Immature natural killer cell (primary cell): ENCODE measurements at places on chromosomes 7 and 10. TPM values are rescaled to one million over a fixed set of nuclear protein-coding genes. Genes with fewer than 3 reads are reported as not detected.

- no peak for DNase-seq
- H3K36me3 ChIP-seq = no peaks in the 10 kb centered on the region
- no peak overlapping the region for H3K27ac ChIP-seq
- peaks cover 2% of the 10 kb centered on the region for H3K27me3 ChIP-seq
- H3K4me1 ChIP-seq = no peaks in the 10 kb centered on the region
Observed at GRCh38 chr10:62978482-62978881, 154.6 kb upstream of the NRBF2 start.

DNA sequence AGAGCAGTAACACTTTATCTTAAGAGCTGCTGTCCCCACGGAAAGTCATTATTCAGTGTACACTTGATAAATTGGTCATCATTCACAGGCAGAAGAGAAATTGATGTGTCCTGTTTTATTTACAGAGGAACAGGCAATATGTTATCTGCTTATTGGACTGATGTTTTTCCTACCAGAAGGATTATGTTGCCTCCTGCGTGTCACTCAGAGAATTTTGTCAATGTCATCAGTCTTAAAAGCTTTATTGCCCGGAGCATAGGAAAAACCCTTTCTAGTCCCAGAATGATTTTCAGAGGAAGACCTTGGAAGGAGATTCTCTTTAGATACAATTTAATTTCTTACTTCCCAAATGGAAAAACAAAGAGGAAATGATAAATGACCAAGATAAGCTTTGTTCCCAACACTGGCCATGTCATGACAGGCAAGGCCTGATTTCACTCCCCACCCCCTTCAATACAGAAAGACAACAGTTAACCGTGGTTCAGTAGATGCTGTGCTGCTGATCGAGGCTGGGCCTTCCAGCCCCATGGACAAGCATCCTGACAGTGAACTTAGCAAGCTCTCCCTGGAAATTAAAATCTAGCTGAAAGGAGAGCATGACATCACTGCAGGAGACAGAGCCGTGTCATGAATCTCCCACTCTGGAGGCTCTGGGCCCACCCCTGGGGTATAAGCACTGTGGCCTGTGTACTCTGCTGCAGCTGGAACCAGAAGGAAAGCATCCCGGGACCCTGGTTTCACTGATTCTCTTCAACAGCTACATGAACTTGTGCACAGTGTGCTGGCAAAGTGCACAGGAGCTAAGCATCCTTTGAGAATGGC, 118.8 kb upstream of the LYZL2 start:
- no peak for DNase-seq
- H3K36me3 ChIP-seq = no peaks in the 10 kb centered on the region
- no peak overlapping the region for H3K4me3 ChIP-seq
- peaks cover 2% of the 10 kb centered on the region for H3K27me3 ChIP-seq
- no peak overlapping the region for H3K27ac ChIP-seq

- H3K4me1 ChIP-seq = peaks cover 22% of the 10 kb centered on the region
- DNase-seq = no peak
- no peak overlapping the region for H3K4me3 ChIP-seq
- H3K36me3 ChIP-seq = no peaks in the 10 kb centered on the region
Observed at GRCh38 chr7:100247152-100247757, 27.5 kb downstream of the PVRIG start.

The DNAH11 gene
- polyA plus RNA-seq = not detected

DNA sequence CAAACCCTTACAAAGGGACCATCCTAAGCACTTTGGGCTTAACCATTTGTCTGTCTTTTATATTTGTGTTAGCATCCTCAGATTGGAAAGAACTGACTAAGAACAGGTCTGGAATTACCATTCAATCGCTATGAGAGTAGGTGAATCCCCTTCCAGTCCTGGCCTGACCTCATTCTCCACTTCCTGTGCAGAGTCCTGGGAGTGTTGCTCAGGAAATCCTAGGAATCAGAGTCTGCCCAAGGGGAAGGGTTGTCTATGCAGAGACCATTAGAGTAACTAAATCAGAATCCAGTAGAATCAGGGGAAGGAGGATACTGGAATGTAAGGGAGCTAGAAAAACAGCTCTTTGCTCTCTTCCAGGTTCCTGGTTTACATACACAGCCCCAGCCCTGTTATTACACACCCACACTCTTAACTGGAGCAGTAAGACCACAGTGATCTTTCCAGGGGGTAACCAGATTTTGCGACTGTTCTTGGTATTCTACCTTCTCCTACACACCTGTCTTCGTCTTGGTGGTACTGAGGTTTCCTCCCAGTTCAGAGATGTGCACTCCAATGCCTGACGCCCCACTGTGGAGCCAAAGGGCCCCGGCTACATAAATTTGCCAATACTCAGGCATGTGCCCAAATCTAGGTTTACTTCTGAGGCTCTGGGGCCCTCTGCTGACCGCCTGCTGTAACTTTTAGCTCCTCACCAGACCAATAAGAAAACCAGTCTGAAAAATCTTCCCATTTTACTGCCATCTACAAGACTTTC, 103.7 kb downstream of the RNF216 start:
- peak; percentile 32 for DNase-seq
- no peak overlapping the region for H3K4me3 ChIP-seq
- no peaks in the 10 kb centered on the region for H3K36me3 ChIP-seq
- H3K27me3 ChIP-seq = no peaks in the 10 kb centered on the region
- peaks cover 24% of the 10 kb centered on the region for H3K4me1 ChIP-seq

The WDFY4 gene
- not detected for polyA plus RNA-seq

- H3K4me1 ChIP-seq = no peaks in the 10 kb centered on the region
- no peak overlapping the region for H3K4me3 ChIP-seq
- DNase-seq = no peak
- H3K27me3 ChIP-seq = peaks cover 7% of the 10 kb centered on the region
Observed at GRCh38 chr10:69668721-69669120, 38.7 kb downstream of the FAM241B start.
